Stimulated activated CD4-positive, alpha-beta T cell treated with anti-CD3 and anti-CD28 coated beads, TNF-alpha, amount 100 ng/mL, for 48 hours (primary cell): ENCODE measurements at places on chromosomes 6 and 20.

GRCh38 chr6:140070846-140071473, 696.5 kb upstream of the CITED2 start:
- DNase-seq: no peak

DNA sequence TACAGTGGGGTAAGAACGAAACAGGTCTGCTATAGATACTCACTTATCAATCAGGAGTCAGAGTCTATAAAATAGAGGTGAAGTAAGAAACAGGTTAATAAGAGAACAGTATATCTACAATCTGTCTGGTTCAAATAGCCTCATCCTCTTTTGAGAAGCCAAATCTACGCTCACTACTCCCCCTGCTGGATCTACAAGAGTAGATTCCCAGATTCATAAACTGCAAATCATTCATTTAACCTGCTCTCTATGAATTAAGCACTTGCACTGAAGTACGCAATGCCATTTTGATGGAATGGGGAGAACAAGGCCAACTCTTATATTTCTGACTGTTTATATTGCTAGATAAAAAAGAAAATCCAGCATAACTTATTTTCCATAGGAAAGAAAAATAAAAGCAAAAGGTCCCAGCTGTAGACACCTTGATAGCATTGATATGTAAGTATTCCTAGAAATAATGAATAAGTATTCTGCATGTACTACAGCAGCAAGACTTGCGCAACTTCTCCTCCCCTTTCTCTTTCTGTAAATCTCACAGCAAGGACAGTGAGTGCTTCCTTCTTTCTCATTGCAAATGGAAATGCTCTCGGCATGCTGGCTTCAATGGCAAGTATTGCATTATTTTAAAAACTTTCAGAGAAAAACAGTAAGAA, 92.3 kb downstream of the RFX6 start:
- DNase-seq: no peak

- DNase-seq: no peak
These were observed 38.6 kb downstream of the LMBRD1 start for GRCh38 chr6:69758214-69758613.

GRCh38 chr6:157764178-157765068, 58.6 kb upstream of the SNX9 start:
- DNase-seq: peak; percentile 70

DNA sequence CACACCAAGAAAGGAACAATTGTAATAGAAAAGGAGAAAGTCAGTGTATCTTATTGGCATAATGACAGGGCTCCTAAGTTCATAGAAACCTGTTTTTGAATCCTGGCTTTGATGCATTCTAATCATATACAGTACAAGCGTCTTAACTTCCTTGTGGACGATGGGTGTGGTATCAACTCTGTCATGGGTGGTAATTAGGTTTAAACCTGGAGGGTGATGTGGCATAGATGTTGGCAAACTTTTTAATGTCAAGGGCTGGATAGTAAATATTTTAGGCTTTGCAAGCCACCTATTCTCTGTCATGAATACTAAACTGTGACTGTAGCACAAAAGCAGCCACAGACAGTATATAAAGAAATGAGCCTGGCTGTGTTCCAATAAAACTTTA, 138.7 kb upstream of the EDN1 start:
- no peak for DNase-seq

DNA sequence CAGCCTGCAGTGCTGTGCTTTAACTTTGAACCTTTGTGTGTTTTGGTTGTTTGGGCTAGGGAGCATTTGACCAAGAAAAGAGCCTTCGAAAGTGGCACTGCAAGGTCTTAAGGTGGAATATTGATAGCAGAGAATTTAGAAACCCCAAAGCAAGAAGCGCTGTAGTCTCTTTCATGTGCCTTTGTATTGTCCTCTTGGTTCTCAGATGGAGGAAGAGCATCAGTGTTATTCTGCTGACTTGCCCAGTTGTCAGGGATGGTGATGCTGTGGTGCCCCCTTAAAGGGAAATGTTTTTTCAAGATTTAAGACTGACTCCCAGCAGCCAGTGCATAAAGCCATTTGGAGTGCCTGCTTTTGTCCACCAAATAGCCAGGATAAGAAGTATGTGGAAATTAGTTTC, 102.7 kb upstream of the INSM1 start:
- DNase-seq: no peak

DNA sequence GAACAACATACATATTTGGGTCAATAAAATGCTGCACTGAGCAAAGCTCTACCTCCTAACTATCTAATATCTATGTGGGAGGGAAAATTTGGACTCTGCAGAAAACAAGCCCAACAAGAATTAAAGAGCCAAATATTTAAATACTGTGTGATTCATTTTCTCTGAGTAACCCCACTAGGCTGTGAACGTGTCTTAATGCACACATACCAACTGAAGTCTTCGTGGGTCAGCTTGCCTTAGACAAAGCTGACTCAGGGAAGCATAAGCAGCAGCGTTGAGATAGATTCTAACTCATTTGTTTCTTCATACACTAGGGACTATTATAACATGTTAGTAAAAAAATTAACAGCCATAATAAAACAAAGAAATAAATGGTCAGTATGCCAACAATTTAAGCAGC, 114.3 kb downstream of the GJA1 start:
- no peak for DNase-seq

- no peak for DNase-seq
These were observed 11.3 kb downstream of the TFAP2B start for GRCh38 chr6:50829898-50830444.

GRCh38 chr20:24134284-24134683, 145.7 kb upstream of the GGTLC1 start:
- no peak for DNase-seq

DNA sequence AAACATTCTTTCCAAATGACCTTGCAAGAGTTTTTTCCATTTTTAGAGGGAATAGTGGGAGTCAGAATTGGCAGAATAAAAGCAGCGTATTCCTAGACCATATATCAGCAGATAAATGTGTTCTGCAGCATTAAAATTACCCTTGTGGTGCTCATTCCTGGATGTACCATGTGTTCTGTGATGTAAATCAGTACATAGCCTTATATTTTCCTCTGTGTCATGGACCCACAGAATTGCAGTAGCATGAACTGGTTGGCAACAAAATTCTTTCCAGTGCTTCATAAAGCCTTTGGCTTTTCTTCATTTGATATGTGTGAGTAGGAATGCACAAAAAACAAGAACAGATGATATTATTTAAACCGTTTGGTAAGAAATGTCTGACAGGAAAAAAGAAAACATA, 32.5 kb downstream of the ANKEF1 start:
- no peak for DNase-seq

DNA sequence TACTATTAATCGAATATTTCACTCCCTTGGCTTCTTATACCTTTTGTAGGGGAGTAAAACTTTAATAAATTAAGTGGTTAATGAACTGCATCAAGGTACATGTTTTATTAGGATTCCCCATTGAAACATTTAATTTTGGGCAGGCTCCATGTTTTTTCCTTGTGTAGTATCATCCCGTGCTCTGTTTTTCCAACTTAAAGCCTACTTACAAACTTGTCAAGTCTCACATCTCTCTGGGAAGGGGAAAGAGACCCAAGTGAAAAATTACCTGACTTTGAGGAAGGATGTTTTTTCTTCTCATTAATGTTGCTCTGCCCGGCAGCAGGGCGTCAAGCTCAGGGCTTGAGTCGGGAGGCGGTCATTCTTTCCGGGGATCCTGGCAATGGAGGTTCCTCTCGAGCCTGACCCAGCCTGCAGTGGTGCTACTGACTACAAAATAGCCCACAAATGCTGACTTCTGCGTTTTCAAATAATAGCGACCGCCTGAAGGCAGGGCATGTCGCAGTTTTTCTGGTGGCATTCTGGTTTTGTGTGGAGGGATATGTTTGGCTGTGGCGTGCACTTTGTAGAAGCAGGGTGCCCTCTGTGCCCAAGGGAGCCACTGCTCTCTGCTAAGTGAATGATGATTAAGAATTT, 2.4 kb downstream of the DSP start:
- DNase-seq: no peak

DNA sequence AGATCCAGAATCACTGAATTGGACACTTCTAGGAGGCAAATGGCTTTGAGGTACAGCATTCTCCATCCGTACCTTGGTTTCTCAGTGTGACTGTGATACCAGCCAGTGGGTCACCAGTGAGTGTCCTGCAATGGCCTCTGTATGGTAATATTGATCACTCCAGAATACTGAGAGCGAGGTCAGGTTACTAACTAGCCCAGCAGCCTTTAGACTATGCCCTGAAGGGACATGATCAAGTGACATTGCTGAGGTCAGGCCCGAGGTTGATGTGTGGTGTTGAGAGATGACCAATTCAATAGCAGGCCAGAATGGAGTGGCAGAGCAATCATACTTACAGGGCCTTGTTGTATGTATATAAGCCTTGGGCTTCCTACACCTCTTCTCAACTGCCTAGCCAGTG, 476.0 kb downstream of the KHDRBS2 start:
- no peak for DNase-seq

GRCh38 chr6:77425216-77425615, 38.1 kb downstream of the HTR1B start:
- no peak for DNase-seq

DNA sequence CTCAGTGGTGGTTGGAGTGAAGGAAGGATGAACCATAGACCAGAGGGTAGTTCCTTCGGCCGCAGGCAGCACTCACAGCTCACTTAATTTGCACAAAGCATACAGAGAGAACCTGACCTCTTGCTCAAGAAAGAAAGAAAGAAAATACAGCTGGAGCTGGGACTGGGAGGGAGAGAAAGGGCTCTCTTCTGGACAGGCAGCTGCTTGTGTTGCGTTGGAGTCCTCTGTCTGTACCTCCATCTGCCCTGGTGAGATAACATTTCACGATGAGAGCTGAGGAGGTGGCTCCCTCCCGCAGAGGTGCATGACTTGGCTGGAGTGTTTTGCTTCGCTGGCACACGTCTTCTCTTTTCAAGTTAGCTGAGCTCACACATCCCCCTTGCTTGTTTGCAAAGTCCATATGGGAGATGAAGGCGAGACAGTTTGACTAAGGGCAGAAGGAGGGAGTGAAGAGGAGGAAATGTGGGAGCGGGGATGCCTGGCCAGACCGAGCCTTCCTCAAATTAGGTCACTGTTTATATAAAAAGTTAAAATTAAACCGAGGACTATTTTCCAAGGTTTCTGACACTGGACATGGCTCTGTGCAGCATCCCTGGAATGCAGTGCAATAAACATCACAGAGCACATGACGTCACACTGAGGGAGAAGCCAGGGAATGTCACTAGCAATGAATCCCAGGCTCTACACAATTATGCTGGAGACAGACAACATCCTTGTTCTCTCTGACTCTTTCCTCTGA, 359.4 kb downstream of the CD83 start:
- no peak for DNase-seq
